ENCODE measurements at places on chromosomes 13 and 19.

DNA sequence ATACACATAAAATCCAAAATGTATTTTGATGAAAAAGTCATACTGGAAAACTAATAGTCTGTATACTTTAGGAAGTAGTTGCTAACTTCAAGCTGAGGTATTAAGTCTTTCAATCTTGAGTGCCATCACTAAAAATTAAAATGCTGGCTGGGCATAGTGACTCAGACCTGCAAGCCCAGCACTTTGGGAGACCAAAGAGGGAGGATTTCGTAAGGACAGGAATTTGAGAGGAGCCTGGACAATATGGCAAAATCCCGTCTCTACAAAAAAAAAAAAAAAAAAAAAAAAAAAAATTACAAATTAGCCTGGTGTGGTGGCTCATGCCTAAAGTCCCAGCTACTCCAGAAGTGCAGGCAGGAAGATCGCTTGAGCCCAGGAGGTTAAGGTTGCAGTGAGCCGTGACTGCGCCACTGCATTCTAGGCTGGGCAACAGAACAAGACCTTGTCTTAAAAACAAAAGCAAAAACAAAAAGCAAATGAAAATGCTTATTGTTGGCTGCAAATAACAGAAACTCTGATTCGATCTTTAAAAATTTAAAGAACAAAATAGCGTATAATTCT is 1994.2 kb upstream of the PCDH20 start:
- DNase-seq = no peak

GRCh38 chr13:24185591-24186232 is 25.2 kb downstream of the SPATA13 start:
- no peak for DNase-seq

DNA sequence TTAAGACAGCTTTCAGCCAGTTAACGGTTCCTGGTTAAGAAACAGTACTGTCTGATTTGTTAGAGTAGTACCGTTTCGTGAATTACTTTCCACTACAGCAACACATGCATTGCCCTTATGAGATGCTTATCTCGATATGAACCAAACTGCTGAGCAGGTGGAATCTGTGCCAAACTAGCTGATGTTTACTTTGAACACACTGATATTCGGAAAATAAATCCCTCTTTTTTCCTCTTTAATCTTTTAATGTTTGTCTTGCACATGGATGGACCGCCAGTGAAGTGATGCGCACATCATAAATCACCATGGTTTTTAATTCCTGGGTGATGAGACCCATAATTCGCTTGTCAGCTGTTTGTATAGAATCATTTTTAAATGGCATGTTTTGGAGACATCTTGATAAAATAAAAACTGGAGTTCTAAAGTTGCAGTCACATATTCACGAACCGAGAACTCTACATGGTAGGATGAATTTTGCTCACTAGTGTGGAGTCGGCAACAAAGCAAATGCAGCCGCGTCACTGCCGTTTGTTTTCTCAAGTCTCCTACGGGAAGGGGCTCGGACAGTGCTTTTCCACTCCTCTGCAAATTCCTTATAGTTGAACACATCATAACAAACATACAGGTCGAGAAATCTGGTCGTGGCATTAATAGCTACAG is 1.1 kb downstream of the GJA3 start:
- no peak for DNase-seq

DNA sequence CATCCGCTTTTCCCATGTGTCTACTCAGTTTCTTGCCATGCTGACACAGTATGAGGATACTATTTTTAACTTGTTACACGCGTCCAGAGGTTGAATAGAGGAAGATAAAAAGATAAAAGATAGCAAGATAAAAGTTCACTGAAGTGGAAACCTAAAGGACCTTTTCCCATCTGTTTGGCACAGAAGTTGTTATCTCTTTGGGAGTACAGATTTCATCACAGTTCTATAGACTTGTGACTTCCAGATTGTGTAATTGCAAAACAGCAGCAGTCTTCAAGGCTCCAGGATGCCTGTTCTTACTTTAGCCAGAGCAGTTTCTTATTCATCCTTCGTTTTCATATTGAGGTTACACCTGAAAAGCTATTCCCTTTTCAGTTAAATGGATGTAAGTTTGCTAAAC is 369.2 kb downstream of the GPC5 start:
- no peak for DNase-seq

DNA sequence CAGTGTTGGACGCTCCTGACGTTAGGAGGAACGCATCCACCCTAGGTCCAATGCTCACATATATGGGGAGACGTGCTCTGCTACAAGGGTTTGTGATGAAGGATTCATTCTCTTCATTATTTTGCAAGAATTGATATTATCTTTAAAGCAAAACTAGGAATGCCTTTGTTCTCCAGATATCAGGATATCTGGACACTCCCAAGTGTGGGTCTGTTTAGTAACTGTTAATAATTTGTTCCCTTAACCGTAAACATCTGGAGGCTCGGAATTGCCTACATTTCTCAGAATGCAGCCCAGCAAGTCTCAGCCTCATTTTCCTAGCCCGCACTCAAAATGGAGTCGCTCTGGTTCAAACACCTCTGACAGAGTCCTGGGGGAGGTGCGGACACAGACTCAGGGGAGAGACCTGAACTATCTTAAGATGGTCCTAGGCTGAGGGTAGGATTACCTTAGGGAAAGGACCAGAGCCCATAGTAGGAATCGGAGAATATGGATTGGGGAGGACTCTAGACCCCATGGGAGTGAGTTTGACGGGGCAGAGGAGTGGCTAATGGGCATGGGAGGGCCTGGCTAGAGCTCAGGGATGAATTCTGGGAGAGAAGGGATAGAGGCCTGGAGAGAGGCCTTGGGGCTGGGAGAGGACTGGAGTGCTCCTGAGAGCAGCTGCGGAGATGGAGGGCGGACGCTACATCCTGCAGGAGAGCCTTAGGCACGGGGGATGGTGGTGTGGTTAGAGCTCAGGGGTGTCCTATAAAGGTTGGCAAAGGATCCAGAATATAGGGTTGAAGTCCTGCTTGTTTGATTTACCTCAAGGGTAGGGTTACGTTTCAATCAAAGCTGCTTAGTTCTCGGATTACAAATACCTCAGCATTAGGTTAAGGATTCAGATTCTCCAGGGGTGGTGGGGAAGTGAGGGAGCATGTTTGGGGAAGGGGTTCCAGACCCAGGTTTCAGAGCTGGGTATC is 43.2 kb downstream of the ZNF331 start:
- DNase-seq = no peak

DNA sequence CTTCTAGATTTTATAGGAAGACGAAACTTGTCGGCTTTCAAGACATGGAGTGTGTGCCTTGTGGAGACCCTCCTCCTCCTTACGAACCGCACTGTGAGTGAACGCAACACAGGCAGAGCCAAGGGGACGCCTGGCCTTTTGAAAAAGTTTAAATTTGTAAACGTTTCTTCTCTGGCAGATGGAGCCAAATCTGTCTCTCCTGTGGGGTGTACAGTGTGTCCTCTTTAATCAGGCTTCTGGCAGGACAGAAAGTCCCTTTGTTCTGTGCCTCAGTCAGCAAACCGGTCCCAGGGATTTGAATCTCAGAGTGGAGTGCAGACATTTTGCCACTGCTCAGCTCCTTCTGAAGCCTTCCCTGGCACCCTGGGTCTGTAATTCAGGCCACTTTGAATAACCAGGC is 56.5 kb downstream of the TNFRSF19 start:
- DNase-seq = no peak

- no peak for DNase-seq
These were observed 66.3 kb downstream of the DNAJC3 start for GRCh38 chr13:95743192-95743591.

DNA sequence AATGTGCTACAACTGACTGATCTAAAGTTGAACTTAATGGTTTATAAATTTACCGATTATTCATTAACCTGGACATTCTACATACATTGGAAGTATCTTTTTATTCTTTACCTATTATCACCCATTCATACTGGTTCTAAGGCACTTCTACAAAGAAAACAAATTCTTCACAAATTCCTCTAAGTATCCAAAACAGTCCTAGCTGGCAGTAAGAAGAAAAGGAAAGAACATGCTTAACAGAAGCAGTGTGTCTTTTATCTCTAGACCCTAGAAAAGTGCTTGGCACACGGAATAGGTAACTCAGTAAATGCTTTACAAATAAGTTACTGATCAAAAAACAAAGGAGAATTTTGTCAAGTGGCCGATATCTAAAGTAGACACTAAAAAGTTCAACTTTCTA is 32.8 kb downstream of the TSC22D1 start:
- no peak for DNase-seq

GRCh38 chr19:7340959-7341837 is 7.5 kb upstream of the ARHGEF18 start:
- DNase-seq = peak; percentile 28

DNA sequence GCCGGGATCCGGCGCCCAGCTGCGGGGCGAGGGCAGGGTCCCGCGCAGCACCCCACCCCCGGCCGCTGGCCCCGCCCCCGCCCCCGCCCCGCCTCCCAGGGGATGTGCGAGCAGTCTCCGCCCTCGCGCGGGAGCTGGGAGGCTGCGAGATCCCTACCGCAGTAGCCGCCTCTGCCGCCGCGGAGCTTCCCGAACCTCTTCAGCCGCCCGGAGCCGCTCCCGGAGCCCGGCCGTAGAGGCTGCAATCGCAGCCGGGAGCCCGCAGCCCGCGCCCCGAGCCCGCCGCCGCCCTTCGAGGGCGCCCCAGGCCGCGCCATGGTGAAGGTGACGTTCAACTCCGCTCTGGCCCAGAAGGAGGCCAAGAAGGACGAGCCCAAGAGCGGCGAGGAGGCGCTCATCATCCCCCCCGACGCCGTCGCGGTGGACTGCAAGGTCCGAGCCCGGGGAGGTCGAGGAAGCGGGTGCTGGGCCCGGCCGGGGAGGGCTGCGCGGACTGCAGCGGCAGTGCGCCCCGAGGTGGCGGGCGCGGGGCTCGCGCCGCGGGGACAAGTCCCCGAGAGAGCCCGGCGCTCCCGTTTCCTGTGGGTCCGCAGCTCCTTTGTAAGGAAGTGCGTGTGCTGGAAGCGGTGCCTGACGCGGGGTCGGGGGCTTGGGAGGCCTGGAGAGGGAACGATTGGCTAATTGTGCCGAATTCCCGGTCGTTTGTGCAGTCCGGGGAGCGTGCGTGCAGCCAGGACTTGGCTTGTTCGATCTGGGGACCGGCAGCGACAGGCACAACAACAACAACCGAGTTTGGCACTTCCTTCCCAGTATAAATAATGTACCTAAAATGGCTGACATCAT is at the start of gene ITM2B:
Gene ITM2B (plus strand): TSS at position 161 of the 843 bp plus-strand sequence. CDS start 155 bp downstream, at position 316.
- no peak for DNase-seq

- no peak for DNase-seq
These were observed 54.8 kb upstream of the TEX29 start for GRCh38 chr13:111265701-111266035.

GRCh38 chr19:44903602-44904425 is 1.8 kb upstream of the APOE start:
- no peak for DNase-seq

DNA sequence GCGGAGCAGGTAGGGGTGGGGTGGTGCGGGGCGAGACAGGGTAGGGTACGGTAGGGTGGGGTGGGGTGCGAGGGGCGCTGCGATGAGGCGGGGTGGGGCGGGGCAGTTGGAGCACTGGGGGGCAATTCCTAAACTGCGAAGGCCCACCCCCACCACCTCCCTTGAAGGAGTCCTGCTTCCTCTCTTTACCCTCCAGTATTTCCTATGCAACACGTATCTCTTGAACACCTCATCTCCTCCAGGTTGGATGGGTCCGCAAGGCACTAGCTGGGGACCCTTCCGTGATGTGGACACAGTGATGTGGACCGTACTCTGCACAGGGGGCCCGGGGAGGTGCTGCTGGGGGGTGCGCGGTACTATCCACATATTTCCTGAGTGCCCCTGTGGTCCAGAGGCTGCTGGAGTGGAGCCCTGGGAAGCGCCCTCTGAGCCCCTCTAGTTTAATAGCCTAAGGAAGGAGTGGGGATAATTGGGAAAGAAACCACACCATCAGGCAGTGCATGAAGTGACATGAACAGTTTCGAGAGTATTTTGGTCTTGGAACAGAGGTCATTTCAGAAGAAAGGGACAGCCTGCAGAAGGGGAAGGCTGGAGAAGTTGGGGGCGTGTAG is 1.1 kb downstream of the IL17D start:
- DNase-seq = no peak

DNA sequence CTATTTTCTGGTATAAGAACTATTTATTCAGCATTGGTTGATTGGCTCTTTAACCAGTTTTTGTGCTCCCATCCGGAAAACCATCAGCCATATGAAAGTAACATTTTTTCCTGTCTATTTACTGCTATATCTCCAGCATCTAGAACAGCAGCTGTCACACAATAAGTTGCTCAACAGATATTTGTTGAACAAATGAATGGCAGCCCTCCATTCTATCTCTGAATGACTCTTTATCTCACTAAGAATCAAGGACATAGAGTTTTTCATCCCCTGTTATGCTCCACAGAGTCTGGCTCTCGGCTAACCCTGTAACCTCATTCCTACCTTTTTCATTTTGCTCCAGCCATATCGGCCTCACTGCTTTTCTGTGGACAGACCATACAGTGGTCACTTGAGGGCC is 145.5 kb downstream of the SLITRK6 start:
- DNase-seq = peak; percentile 43

DNA sequence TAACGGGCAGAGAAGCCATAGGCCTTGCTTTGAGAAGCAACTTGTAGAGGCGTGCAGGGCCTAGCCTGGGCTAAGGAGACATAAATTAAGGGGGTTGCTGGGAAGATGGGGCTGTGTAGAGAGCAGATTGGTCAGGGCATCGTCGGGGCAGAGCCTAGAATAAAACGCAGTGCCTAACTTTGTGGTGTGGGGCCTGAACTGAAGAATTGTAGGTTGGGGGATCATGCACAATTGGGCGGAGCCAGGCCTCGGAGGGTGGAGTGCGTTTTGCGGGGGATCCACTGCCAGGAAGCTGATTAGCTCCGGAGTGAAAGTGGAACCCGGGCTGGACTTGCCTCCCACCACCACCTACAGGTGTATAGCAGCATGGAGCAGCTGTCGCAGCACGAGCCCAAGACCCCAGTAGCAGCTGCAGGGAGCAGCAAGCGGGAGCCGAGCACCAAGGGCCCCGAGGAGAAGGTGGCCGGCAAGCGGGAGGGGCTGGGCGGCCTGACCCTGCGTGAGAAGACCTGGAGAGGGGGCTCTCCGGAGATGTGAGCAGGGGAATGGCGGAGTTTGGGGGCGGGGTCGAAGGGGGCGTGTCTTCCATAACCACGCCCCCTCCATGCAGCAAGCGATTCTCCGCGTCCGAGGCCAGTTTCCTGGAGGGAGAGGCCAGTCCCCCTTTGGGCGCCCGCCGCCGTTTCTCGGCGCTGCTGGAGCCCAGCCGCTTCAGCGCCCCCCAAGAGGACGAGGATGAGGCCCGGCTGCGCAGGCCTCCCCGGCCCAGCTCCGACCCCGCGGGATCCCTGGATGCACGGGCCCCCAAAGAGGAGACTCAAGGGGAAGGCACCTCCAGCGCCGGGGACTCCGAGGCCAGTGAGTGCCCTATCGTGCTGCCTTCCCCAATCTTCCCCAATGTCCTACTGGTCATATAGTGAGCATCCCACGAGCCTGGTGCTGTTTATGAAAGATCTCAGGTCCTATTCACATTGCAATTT is 13.8 kb downstream of the DNASE2 start:
- no peak for DNase-seq

GRCh38 chr19:3520166-3521103 is 14.3 kb downstream of the FZR1 start:
- no peak for DNase-seq

GRCh38 chr13:94542917-94543316 is 53.0 kb downstream of the TGDS start:
- DNase-seq = no peak

Measured in LNCaP clone FGC (cell line).